NCI-H1930 (cell line): ENCODE measurements at places on chromosomes 4 and X.

DNA sequence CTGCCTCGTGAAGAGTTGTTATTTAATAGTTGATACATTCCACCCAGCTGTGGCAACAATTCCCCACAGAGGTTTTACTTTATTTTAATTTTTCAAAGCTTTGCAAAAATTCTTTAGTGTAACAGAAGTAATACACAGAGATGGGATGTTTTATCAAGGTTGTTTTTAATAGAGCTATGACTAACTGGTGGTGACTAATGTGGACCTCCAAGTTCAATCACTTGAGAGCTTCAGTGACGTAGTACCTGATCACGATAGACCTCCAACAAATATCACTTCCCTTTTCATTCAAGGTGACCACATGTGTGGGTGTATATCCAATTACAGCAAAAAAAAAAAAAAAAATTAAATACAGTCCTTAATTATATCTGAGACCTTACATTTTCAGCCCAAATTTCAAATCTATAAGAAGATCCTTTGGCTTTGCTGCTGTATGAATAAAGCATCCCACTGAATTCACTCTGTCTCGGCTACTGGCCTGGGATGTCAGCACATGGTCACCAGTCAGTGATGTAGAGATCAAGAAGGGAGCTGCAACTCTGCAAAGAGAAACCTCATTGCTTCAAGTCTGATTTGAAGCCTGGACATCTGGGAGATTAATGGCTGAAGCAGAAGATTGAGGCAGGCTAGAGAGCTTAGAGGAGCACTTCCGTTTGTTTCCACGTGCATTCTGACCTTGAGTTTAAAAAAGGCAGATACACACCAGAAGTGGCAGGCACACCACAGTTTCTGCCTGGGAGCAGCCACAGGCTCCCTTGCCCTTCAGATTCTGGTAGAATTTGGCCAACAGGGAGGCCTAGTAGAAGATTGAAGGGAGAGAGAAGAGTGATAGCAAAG is 345.9 kb upstream of the NOCT start:
- DNase-seq, result no peak

- peak; percentile 28 for DNase-seq
Measured at GRCh38 chr4:73446336-73446938, 10.4 kb downstream of the AFP start.

DNA sequence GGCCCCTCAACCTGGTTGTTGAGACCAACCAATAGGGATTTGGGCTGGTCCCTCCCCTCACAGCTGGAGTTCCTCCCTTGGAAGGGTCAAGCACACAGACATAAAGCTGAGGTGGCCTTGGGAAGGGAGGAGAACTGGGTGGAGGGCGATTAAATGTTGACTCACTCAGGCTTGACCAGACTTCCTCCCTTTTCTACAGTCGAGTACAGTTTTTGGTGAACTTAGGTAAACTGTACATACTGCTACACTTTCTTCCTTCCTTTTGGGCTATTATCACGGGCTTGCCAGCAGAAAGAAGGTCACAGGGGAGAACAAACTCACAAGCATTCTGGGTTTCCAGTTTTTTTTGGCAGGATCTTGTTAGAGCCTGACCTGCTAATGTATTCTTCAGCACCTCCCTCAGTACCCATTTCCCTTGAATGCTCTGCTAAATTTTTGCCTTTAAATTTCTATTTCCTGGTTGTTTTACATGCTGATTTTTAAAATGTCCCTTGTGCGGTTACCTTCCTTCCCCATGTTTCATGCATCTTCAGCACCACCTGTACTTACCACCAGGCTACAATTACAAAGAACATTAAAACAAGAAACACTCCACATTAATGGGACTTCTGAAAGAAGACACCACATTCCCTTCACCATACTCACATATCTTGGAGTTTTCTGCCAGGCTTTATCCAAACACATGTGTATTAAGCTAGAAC is 135.2 kb upstream of the RASGEF1B start:
- DNase-seq, result no peak

GRCh38 chrX:18981124-18981807 is 2.6 kb downstream of the PHKA2 start:
- no peak for DNase-seq

- no peak for DNase-seq
Measured at GRCh38 chr4:142696334-142697122, 149.6 kb downstream of the INPP4B start.

DNA sequence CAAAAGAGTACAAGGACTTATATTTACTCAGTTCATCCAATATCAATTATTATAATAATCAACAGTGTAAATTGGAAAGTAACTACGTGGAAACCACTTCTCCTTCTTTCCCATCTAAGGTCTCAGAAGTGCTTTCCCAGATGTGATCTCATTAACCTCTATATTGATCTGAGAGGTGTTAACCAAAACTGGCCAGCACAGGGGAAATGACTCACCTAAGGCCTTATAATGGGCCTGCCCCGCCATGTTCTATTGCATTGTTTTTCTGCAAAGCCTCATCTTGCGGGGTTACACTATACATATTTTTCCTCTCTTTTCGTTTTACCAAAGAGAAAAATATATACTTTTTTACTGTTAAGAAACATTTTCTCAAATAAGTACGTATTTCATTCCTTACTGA is 20.5 kb downstream of the RAB40A start:
- DNase-seq, result no peak

GRCh38 chr4:37890801-37891259 is at the start of gene TBC1D1:
Gene TBC1D1 (plus strand): TSS chr4:37891084. CDS start chr4:37902096, 11,012 bp downstream.
- no peak for DNase-seq

DNA sequence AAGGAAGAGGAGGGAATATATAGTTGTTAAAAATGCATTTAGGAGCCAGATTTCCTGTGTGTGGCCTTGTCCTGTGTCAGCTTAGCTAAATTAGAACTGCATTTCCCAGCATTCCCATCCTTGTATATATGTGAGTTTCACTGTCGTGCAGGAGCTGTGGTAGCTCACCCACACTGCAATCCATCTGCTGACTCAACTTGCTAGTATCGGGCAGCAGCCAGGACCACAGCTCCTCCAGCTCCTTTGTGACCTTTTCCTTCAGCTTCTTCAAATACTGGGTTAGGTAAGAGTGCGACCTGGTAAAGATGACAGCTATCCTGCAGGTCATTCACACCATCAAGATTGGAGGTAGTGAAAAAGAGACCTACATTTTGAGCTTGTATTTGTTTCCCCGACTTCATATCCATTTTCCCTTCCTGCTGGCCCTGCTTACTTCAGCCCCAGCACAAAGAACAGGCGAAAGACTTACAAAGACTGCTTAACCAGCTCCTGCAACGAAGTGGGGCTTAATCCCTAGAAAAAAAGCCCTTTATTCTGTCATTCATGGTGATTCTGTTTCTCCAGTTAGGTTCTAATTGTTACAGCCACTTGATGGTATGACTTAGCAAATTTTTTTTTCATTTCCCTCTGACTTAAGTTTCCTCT is 11.4 kb downstream of the ASIC5 start:
- no peak for DNase-seq

GRCh38 chrX:2435465-2435864 is 65.3 kb downstream of the DHRSX start:
- no peak for DNase-seq

DNA sequence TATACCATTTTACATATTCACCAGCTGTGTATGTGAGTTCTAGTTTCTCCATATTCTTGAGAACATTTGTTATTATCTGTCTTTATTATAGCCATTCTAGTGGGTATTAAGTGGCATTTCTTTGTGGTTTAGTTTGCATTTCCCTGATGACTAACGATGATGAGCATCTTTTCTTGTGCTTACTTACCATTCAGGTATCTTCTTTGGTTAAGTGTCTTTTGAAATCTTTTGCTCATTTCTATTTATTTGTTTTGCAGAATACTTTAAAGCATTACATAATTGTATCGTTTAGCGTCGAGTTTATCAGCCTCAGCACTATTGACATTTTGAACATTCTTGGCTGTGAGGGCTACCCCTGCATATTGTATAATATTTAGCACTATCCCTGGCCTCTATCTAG is 85.4 kb downstream of the FRMPD4 start:
- no peak for DNase-seq

DNA sequence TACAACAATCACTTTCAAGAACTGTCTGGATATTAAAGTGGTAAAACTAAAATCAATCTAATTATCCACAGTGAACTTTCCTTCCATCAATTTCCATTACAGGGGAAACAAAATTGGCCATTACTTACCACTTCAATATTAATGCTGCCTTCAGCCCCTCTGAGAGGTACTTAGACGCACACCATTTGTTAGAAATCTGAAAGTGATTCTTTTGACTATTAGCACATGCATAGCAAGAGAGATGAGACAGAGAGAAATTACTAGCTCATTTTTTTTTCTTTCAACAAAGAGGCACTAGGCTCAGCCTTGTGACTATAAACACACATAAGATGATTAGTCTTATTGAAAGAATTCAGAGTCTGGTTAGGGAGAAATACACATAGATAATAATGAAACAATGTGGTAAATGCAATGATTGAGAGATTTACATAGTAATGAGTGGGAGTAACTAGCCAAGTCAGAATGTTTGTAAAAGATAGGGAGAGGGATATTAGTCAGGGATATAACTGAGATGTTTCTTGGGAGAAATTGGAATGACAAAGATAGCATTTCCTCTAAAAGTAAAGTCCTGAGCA is 93.3 kb downstream of the YIPF7 start:
- DNase-seq, result no peak

- DNase-seq, result no peak
Measured at GRCh38 chr4:113758372-113758771, 3.2 kb downstream of the CAMK2D start.
